ENCODE measurements at places on chromosomes 2 and 18.

DNA sequence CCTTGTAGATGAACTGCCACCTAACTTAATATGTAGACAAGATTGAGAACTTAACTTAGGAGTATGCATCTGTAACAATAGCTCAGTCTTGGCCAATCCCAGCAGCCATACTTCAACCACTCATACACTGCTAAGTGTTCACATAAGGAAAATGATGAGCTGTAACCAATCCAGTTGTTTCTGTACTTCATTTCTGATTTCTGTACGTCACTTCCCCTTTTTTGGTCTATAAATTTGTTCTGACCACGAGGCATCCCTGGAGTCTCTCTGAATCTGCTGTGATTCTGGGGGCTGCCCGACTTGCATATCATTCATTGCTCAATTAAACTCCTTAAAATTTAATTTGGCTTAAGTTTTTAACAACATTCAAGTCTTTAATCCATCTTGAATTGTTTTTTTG lies 6.4 kb downstream of the SH3YL1 start:
- no peak for DNase-seq

- no peak for DNase-seq
Measured at GRCh38 chr2:8673381-8673780, 8.5 kb upstream of the ID2 start.

DNA sequence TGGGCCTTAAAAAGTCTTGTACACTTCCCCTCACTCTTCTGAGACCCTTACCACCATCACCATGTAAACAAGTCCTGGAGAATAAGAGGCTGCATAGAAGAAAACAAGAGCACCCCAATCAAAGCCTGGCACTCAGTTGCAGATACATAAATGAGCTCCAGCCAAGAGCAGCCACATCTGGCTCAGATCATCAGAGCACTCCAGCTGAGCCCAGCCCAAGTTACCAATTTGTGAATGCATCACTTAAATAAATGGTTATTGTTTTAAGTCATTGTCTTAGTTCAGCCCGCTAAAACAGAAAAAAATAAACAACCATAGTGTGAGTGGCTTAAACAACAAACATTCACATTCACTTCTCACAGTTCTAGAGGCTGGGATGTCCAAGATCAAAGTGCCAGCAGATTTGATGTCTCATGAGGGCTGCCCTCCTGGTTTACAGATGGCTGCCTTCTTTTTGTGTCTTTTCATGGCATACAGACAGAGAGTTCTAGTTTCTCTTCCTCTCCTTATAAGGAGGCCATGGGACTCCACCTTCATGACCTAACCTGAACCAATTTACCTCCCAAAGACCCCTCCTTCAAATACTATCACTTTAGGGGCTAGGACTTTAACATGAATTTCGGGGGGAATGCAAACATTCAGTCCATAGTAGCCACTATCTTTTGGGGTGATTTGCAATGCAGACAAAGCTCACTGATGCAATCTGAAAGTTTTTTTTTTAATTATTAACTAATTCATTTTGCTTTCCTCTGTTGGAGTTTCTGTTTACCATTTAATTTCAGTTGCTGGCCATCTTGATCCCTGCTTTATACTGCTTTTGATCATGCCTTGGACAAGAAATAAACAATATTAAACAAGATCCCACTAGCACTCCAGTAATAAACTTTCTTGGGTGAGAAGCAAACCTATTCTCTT lies 187.5 kb upstream of the ACVR2A start:
- no peak for DNase-seq

DNA sequence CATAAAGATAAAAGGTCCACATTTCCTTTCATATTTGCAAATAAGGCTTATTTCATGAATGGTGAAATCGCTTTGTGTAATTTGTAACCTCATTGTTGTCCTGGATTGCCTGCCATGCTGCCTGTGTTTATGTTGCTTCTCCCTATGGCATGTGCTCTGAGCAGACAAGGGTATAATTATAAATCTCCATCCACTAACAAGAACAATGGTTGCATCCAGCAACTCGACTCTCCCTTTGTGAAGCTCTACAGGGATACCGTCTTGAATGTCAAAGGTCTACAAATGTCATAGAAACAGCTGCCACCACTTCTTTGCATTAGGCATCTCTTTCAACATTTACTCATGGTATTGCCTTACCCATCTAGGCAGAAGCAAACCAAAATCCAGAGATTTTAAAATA lies 209.6 kb downstream of the SLC8A1 start:
- no peak for DNase-seq

DNA sequence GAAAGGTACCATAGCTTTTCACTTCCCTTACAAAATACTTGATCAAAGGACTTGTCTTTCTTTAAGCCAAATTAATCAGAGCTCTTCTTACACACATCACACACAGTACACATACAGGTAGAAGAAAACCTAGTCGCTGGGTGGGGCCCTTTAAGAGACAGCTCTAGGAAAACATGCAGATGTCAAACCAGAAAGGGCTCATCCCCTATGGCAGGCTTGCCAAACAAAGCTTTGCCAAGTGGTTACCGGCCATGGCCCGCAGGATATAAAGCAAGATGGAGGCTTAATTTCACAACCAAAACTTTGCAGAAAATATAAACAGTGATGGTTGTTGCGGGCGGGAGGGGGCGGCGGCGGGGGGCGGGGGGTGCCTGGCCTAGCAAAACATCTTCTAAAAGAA lies 2156.0 kb upstream of the PIK3C3 start:
- no peak for DNase-seq

DNA sequence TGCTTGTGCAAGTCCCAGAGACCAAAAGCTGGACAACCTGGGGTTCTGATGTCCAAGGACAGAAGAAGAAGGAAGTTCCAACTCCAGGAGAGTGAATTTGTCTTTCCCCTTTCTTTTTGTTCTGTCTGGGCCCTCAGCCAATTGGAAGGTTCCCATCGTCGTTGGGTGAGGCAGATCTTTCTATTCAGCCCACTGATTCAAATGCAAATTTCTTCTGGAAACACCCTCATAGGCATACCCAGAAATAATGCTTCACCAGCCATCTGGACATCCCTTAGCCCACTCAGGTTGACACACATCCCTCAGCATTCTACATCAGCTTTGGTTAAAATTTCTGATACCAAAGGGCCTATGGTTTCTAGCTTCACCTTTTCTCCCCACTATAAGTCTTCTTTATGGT lies 156.5 kb downstream of the SP3 start:
- no peak for DNase-seq

DNA sequence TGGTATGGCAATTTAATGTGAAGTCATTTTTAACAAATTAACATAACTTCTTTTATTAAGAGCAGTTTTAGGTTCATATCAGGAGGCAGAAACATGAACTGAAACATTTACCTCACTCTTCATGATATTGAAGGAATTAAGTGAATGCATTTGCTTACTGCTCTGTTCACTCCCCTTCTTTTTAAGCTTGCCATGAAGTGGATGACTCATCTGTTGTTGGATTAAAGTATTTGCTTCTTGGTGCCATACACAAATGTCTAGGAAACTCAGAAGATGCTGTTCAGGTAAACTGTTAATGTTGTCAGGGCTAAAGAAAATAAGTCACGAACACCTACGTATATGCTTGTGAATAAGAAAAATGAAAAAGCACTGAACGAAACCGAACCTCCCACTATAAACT lies 10.2 kb upstream of the CABYR start:
- DNase-seq = no peak

GRCh38 chr2:238299803-238300202 lies 11.4 kb upstream of the PER2 start:
- DNase-seq = no peak

DNA sequence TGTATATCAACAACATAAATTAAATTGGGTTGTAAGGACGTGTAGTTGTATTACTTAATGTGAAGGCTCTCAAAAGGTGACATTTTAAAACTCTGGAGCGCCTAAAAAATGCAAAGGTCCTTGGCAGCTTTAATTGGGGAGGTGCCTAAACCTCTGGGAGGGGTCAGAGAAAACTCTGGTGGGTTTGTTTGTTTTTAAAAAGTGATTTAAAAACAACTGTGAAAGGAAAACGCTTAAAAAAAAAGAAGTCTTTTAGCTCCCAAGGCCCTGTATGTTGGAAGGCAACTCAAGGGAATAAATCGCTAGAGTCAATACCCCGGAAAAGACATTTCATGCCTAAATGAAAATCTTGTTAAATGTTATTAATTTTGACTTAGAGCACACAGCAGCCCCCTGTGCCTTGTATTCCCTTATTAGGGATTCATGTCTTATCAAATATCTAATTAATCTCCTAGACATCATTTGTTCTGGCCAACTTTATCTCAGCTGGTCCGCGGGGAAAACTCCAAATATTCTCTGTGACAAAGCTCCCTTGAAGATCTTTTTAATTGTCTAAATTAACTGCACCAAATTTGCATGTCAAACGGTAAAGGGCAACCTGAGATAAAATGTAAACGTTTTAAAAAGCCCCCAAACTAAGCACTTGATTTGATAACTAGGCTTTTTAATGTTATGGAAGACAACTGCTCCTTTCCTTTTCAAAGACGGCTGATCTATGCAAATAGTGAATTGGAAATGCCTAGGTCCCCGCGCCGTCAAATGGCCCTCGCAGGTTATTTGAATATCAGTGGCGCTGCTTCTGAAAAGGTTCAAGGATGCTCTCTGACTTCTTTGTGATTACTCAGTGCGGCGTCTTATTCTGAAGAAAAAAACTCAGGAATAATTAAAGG lies 4.2 kb downstream of the SP9 start:
- DNase-seq = no peak

GRCh38 chr18:25957017-25957416 lies 133.4 kb downstream of the SS18 start:
- DNase-seq = no peak

- no peak for DNase-seq
Measured at GRCh38 chr2:34849827-34850226, 1250.7 kb upstream of the FAM98A start.

- no peak for DNase-seq
Measured at GRCh38 chr2:238693337-238694093, 154.4 kb upstream of the TWIST2 start.

GRCh38 chr2:60104514-60105505 lies 448.6 kb downstream of the BCL11A start:
- DNase-seq = no peak

- DNase-seq = no peak
Measured at GRCh38 chr2:60959501-60959900, 58.0 kb upstream of the PEX13 start.

- no peak for DNase-seq
Measured at GRCh38 chr2:239159476-239159911, 241.3 kb downstream of the HDAC4 start.

DNA sequence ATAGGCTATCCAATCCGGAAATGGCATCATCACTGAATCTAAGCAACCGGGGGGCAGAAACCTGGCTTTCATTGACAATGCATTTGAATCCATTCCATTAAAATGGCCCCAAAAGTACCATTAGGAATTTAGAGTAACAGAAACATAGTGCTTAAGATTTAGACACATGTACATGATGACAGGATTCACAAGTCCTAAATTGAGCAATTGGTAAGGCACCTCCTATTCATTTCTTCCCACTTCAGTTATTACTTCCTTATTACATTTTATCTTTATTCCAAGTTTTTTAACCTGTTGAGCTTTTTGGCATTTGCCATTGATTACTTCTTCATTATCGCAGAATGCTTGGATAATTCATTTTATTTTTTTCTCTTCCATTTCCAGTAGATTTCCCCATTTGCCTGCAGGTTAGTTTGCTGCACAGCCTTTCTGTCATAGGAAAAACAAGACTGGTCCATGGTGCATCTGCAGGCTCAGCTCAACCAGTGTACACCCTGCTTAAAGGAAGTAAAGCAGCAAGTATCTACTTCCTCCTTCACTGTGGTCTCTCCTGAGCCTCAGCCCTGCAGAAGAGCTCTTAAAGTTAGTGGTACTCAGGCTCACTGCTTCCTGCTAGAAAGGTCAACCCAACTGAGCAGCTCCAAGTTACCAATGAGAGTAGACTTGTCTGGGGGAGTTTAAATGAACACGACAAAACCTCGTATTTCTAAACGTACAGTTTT lies 89.2 kb downstream of the DOCK10 start:
- no peak for DNase-seq

DNA sequence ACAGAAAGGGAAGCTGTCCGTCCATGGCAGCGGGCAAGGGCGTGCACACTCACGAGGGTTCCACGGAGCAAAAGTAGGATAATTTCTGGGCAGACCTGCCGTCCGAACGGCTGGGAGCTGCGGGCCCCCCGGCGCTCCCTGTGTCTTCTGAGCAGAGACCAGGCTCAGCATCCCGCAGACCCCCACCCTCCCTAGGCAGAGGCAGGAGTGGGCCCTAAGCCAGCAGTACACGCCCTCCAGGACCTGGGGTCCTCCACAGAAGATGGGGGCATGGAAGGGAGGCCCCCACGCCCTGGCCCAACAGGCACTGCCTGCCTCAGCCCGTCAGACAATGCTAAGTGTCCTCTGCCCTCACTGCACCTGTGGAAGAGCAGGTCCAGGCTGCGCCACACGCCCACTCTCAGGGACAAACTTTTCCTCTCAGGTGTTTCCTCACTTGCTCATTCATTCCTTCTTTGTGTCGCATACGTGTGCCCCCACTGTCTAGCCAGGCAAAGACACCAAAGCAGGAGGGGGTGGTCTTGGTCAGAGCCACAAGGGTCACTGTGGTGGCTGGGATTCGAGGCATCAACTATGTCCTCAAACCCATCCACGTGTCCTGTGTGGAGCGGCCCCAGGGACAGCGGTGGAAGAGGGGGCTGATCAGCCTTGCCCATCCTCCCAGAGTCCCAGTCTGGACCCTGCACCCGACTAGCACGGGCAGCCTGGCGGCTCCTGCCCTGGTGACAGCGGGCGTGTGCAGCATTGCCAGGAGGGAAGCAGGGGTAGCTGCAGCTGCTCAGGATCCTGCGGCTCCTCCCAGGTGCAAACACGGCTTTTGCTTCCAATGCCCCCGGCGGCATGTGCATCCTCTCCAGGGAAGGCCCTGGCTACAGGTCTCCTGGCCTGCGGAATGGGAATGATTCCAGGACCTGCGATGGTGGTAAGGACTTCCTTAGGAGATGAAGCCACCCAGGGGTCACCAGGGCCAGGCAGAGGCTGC lies 2.4 kb upstream of the GPC1 start:
- DNase-seq = no peak

- no peak for DNase-seq
Measured at GRCh38 chr2:133842446-133842845, 274.2 kb upstream of the NCKAP5 start.

- no peak for DNase-seq
Measured at GRCh38 chr2:237278568-237278967, 135.4 kb downstream of the COL6A3 start.

GRCh38 chr2:147424766-147425165 lies 420.1 kb upstream of the ACVR2A start:
- no peak for DNase-seq

- no peak for DNase-seq
Measured at GRCh38 chr18:9825571-9826073, 60.2 kb upstream of the TXNDC2 start.

GRCh38 chr2:121098556-121098955 lies 186.4 kb downstream of the TFCP2L1 start:
- DNase-seq = no peak

GRCh38 chr2:104976603-104977120 lies 61.2 kb upstream of the MRPS9 start:
- no peak for DNase-seq

DNA sequence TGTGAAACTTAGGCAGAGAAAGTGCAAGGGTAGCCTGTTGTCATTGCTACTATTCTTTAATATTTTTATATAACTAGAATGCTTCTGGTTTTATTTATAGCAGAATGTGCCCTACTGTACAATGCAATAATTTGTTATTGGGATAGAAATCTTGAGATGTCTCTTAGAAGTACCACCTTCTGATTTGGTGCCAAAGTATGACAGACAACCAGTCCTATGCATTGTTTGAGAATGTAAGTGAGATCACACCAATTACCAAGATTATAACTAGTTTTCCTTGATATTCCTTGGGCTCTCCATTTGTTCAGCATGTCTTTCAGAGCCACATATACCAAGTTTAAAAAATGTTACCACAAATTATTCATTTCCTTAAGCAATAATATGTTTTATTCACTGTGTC lies 399.7 kb downstream of the CPS1 start:
- DNase-seq = no peak

- DNase-seq = no peak
Measured at GRCh38 chr2:82055846-82056245, 1751.3 kb upstream of the LRRTM1 start.
